ENCODE measurements at places on chromosomes 3 and 15.

DNA sequence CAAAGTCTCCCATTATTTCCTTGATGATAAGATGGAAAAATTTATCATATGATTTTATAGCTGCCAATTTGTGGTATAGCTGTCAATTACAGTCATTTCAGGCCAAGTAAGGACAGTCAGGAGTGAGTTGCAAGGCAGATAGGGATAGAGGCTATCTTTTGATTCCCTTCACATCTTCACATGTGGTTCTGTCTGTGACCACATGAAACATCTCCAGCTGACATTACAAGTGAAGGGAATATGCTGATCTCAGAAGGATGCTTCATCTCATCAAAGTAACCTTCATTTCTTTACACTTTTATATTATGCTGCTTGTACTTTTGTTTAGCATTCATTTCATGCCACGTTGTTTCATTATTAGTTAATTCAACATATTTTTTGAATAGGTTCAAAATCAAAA lies 136.9 kb upstream of the CFAP20DC start:
- DNase-seq = no peak

DNA sequence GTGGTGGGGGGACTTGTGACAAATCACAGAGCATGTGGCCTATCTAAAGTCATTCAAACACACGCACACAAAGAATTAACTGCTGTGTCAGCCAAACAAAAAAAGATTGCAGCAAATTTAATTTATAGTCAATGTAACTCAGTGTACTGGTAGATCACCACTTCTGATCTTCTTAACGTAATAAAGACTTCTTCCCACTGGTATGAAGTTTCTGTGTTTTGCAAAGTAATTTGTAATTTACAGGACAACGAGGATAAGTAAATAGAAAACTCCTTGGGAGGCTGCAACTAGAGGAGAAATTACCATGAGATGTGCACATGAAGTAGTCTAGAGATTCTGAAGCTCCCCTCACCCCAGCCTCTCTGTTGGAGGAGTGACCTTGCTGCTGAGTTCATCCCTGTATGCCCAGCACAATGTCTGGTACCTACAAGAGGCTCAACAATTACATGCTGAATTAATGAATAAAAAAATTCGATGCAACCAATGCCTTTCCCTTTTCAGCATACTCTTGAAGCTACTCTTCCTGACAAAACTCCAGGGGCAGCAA lies 207.3 kb downstream of the ARRDC4 start:
- DNase-seq = no peak

DNA sequence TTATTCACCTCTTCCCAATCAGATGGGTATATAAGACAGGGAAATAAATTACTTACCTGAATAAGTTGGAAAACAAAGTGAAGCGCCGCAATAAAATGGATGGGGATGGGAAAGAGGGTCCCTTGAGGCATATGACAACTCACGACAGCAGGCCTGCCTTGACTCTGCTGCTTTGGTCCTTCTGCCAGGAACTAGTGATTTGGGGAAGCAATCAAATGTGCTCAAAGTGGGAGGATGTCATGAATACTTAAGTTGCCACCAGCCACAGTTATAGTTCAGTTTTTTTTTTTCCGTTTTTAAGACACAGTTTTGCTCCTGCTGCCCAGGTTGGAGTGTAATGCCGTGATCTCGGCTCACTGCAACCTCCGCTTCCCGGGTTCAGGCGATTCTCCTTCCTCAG lies 4.6 kb downstream of the PARL start:
- DNase-seq = no peak

GRCh38 chr3:179454887-179455286 lies 3.6 kb upstream of the GNB4 start:
- DNase-seq = no peak

DNA sequence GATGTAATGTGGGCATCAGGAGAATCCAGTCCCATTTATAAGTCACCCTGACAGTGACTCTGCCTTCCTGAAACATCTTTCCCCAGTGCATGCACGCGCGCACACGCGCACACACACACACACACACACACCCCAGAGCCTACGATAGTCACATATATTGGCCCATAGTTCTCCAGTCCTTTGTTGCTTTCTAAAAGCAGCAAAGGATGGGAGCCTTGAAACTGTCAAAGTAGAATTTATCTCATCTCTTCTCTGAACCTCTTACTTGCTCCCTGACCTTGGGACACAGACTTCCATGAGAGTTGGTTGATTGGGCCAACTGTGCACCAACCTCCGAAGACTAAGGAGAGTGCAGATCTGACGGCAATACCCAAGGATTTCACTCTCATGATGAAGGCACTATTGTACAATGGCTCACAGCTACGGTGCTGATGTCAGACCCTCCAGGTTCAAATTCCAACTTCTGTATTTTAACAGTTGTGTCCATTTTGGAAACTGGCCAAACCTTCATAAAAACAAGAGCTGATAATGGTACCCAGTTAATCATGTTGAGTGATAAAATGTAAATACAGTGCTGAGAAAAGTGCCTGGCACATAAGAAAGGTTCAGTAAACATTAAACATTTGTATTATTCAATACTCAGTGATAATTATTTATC lies 8.3 kb downstream of the CPA3 start:
- DNase-seq = no peak

DNA sequence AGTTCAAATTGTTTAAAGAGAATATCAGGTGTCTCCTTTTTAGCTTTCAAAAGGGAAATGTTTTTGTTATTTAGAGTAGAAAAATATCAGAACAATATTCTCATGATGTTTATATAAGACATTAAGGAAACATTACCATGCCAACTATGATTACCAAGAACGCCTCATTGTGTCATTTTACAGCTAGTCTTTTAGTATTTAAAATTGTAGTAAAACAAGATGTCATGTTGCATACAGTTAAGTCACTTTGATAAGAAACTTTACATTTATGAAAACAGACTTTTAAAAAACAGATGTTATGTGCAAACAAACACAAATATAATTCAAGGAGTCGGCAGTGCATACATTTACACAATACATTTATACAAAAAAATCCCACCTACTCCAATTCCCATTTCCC lies 4.4 kb downstream of the PLSCR4 start:
- no peak for DNase-seq

- DNase-seq = no peak
Observed at GRCh38 chr3:46479696-46480095, 15.0 kb upstream of the LTF start.

DNA sequence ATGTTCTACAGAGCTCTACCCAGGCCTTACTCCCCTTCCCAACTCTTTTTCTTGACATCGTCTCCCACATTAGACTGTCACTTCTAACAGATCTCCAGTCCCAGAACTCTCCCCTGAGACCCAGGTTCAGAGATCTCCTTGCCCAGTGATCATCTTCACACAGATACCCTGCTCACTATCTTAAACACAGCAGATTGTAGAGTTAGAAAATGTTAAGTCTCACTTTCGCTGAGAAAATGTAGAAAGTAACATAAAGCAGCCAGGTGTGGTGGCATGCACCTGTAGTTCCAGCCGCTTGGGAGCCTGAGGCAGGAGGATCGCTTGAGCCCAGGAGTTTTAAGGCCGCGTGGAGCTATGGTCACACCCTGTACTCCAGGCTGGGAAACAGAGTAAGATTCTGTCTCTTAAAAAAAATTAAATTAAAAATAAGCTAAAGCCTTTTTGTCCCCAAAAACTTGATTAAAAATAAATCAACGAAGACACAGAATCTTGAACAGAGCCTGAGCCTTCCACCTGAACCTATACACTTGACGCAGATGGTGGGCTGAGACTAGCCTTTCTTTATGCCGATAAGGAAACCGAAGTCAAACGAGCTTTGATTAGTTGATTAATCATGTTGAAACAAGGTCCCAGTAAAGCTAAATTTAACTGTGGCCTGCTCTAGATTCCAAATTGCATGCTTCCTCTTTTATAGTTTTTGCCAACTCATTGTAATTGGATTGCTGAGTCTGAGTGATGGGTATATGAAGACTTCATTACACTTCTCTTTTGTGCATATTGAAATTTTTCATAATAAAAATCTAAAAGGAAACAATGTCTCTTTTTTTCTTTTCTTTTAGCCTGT lies 31.3 kb upstream of the BLM start:
- no peak for DNase-seq

- no peak for DNase-seq
Observed at GRCh38 chr15:71658036-71658435, 152.3 kb upstream of the NR2E3 start.

DNA sequence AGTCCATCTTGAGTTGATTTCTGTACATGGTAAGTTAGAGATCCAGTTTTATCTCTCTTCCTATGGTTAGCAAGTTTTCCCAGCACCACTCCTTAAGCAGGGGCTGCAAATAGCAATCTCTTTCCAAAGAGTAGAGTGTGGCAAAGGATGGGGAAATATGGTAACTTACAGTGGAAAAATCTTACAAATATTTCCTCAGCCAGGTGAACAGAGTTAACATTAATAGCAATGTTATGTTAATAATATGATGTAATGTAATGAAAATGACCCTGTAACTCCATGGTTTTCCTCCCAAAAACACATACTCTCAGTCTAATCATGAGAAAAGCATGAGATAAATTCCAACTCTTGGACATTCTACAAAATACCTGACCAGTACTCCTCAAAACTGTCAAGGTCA lies 30.4 kb downstream of the FSIP1 start:
- no peak for DNase-seq

DNA sequence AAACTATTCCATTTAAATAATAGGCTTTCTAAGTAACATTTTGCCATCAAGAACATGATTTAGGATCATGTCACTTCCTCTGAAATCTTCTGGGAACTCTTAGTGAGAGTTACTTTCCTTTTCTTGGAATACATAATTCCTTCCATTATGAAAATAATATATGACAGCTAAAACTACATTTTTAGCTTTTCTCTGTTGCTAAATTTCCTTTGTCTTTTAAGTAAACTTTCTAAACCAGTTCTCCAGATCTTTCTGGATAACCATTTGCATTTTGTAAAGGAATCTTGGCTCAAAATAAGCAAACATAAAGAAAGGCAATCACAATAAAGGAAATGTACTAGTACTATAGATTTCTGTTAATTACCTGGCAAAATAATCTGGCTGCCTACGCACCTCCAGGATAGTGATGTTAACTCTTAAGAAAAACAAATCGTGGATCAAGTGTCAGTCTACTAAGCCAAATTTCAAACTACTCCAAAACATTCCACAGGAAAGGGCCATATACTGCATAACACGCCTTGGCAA lies 165.7 kb downstream of the ZNF385D start:
- no peak for DNase-seq

GRCh38 chr3:73618461-73618860 lies 6.3 kb downstream of the PDZRN3 start:
- no peak for DNase-seq

DNA sequence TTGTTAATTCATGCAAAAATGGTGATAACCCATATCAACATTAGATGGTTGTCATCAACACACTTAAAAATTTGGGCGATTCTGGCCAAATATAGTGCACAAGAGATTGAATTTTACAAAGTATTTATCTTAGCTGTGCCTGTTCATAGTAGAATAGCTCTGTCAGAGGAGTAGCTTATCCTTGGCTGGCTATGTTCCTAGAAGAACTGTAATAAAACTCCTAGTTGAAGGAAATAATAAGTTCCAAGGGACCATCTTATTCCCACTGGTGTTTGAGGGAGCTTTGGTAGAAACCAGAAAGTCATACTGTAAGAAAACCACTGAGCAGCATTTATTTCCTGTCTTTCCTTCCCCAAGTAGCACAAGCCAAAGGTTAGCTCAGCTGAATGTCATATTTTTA lies 201.8 kb downstream of the GRM7 start:
- no peak for DNase-seq

- DNase-seq = no peak
Observed at GRCh38 chr3:107271787-107272387, 105.4 kb upstream of the CCDC54 start.

GRCh38 chr3:148930752-148931151 lies 60.6 kb upstream of the GYG1 start:
- no peak for DNase-seq

DNA sequence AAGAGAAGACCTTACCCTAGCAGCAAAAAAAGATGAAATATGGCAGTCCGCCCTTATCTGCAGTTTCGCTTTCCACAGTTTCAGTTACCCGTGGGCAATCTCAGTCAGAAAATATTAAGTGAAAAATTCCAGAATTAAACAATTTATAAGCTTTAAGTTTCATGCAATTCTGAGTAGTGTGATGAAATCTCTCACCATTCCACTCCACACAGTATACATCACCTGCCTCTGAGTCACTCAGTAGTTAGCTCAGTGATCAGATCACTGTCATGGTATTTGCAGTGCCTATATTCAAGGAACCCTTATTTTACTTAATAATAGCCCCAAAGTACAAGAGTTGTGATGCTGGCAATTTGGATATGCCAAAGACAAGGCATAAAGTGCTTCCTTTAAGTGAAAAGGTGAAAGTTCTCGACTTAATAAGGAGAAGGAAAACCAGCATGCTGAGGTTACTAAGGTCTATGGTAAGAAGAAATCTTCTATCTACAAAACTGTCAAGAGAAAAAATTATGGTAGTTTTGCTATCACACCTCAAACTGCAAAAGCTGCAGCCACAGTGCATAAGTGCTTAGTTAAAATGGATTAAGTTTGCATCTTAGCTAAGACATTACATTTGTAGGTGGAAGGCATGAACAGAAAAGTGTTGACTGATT lies 48.1 kb downstream of the HSPBAP1 start:
- no peak for DNase-seq

DNA sequence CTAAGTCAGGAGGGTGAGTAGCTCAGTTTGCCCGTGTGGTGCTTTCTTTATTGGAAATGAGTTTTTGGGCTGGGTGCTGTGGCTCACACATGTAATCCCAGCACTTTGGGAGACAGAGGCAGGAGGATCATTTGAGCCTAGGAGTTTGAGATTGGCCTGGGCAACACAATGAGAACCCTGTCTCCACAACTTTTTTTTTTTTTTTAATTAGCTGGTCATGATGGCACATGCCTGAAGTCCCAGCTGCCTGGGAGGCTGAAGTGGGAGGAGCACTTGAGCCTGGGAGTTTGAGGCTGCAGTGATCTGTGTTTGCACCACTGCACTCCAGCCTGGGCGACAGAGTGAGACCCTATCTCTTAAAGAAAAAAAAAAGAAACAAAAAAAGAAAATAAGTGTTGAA lies 174.9 kb downstream of the NSMCE3 start:
- no peak for DNase-seq

DNA sequence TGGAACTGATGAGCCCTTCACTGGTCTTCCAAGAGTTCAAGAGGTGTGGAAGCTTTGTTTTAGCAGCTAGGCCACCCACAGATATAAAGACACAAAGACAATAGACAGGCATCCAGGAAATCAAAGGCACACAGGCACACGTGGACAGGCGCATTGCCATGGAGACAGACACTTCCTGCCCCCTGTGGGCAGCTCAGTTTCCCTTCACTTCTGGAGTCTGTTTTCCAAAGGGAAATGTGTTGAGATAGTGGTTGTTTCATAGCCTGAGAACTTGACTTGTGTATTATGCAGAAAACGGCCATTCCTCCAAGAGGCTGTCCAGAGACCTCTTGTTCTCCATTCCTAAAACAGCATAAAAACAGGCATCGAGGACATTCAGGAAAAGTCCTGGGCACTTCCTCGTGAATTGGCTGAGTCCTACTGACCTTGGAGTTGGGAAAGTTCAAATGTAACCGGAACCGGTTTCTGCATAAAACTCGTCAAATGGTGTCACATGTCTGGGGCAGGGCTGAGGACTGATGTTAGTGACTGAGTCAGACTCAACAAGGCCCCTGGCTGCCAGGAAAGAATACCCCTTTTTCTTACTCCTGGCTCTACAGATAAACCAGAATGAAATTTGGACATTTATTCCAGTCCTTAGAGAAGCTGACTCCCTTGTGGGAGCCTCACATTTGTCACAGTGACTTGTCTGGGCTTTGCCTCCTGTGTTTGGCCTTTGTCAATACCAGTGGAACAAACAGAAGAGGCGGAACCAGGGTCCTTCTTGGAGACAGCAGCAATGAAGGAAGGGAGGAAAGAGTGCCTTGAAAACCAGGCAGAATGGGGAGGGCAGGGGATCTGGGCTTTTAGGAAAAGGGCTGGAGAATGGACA lies 1.3 kb downstream of the ALPK3 start:
- DNase-seq = no peak
